Astrocyte of the cerebellum (primary cell): ENCODE measurements at places on chromosomes 3 and 15.

- peak; percentile 51 for DNase-seq
Observed at GRCh38 chr3:41893977-41894376, 67.9 kb downstream of the ULK4 start.

GRCh38 chr3:42880183-42880582 is 4.5 kb upstream of the CYP8B1 start:
- no peak for DNase-seq

- no peak for DNase-seq
Observed at GRCh38 chr3:177333533-177334520, 136.5 kb upstream of the TBL1XR1 start.

GRCh38 chr15:91422797-91423196 is 322.7 kb downstream of the SV2B start:
- no peak for DNase-seq

DNA sequence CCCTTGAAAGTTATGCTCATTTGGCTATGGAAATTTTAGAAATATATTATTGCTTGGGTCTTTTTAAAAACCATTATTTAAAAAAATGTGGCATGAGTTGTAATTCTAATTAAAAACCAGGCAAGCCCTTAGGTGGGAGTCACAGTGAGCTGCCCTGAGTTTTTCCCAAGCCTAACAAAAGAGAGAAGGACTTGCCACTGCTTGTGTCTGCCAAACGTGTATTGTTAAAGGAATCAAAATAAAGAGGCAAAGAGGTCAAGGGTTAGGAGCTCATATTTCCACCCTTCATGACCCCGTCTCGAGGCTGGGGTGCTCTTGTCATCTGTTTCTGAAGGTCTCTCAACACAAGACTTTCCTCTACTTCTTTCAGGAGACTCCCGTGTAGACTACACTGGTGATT is 321.1 kb downstream of the ZIC1 start:
- DNase-seq = no peak

GRCh38 chr3:130569461-130570365 is 52.7 kb downstream of the COL6A6 start:
- DNase-seq = no peak

DNA sequence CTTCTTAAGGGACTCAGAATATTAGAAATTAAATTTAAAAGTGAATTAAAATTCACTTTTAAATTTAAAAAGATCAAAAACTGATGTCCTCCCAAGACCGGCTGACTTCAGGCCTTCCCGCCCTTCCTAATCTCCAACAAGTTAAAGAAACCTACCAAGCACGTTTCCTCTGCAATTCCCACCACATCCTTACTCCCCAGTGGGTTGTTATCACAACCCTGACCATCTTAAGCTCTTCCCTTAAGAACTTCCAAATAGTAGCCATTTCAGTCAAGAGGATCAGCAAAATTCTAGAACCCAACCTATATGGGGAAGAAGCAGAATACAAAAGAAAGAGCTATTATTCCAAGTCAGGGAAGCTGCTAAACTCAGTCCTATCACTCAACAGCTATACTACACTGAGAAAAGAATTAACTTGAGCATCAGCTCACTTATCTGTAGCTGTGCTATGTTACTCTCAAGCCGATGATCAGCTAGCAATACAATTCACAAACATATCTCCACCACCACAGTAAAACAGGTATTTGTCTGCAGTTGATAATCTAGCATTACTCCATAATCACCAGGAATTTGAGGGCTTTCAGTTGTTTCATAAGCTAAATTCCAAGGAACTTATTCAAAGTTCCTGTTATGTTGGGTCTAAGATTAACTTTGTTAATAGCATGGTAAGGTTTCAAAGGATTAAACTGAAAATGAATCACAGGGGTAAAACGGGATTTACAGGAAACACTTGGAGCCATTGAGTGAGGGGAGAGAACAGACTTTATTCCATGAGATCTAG is 14.3 kb downstream of the ABCC5 start:
- DNase-seq = peak; percentile 19
